Activated CD4-positive, alpha-beta T cell treated with anti-CD3 and anti-CD28 coated beads, Interleukin-2, amount 50 U/mL, for 24 hours (primary cell): ENCODE measurements at places on chromosomes 13 and 19.
A peak's percentile ranks its signal among the peaks of the same experiment; 100 is the strongest.

GRCh38 chr13:38636761-38637160, 50.1 kb upstream of the FREM2 start:
- DNase-seq: no peak

- DNase-seq: no peak
Measured at GRCh38 chr13:98503175-98504028, 73.5 kb downstream of the STK24 start.

DNA sequence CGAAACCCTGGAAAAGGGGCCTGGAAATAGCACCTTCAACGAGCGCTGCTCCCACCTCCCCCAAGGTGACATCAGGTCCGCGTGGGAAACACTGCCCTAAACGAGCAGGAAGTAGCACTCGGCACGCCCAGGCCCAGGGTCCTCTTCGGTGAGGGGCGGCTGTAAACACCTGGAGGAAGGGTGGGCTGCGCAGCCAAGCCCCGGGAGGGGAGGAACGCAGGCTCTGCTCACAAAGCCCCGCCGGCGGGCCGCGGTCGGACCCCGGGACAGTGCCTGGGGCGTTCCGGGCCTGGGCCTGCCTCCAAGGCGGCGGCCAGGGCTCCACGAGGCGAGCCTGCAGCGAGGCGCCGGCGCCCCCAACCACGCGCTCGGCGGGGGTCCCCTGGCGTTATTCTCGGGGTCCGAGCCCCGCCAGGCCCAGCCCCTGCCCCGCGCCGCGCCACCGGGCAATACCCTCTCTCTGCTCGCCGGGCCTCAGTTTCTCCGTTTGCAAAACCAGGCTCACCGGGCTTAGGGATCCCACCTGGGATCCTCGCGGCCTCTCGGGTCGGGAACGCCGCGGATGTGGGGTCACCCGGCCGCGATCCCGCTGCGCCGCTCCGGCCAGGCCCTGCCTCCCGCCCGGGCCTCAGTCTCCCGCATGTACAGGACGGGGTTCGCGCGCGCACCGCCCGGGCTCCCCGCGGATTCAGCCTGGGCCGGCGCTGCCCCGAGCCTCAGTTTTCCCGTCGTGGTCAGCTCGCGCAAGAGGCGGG, 630 bp downstream of the RNF126 start:
- DNase-seq: peak; percentile 52

DNA sequence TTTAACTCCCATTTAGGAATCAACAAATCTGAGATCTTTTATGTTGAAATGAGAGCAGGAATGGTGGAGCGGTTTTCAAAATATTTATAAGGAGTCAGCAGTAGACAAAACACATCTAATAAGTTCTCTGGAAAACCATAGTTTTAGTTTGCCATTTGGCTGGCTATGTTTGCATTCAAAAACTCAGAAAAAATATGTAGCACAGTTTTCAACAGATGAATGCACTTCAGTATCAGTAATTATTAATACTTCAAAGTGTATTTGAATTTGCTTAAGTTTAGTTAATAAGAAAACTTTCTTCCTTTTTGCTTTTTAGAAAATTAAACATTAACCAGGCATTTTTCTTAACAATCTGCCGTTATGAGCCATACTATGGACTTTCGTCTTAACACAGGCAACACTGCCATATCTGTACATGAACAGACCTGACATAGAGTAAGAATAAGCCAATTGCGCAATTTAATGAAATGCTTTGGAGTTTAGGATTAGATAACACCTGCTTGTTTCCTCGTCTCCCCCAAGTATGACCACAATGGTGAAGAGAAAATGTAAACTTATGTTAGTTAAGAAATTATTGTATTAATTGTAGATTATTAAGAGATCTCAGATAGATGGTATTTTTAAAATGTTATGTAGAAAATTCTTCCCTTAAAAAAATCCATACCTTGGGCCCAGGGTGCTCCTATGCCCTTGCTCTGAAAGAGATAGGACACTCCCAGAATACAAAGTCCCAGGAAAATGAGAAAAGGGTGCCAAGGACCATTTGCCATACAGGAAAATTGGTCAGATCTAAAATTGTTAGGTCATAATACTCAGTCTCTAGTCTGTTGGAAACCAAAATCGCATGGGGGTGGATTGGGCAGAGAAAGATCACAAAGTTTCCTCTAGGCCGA, 552.3 kb upstream of the ARGLU1 start:
- no peak for DNase-seq

DNA sequence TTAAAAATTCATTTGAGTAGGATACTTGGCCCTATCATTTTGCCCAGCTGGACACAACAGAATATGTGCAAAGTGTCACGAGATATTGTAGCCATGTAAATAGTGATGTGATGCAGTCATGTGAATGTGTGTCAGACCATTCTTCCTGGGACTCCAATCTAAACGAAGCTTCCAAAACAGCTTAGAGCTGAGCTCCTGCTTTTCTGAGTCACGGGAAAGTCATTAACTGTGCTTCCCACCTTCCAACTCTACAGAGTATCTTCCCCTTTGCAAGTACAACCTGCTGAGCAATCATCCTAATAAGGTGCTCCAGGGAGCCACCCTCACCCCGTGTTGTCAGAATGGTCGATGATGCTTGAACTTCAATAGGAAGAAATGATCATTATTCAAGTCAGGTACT, 294.7 kb downstream of the MYO16 start:
- no peak for DNase-seq

DNA sequence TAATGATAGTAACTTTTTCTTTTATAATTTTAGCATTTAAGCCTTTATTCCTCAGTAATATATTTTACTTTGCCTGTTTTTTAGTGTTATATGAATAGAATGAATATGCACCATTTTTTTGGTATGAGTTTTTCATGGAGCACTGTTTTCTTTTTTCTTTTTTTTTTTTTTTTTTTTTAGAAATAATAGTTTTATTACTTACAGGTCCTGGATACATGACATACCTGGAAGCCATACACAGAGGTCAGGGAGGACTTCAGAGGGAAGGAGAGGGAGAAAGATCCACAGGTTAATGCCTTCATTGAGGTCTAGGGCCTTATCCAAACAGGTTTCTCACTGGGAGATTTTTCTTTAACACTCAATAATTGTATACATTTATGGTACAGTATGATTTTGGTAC, 26.4 kb downstream of the KCTD4 start:
- no peak for DNase-seq

DNA sequence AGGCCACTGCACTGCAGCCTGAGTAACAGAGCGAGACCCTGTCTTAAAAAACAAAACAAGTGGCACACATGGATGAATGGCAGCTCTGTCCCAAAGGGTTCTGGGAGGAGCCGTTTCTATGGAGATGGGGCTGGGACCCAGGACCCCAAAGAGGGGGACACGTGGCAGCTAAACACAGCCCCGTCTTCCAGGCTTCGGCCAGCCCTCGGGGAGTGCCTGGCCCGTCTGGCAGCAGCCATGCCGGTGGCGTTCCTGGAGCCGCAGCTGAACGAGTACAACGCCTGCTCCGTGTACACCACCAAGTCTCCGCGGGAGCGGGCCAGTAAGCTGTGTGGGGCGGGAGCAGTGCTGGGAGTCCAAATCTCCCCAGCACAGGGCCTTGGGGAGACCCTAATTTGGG, 82.4 kb downstream of the RYR1 start:
- no peak for DNase-seq
